H4 (cell line): ENCODE measurements at places on chromosomes 5 and 9. TPM values are rescaled to one million over a fixed set of nuclear protein-coding genes. Genes with fewer than 3 reads are reported as not detected.

Gene TRIM36
- 7.5 and 20.0 TPM in 2 replicates for total RNA-seq

Gene FOXD4L3
- total RNA-seq, result not detected in 2 replicates

Gene ENTREP1
- total RNA-seq, result 0.08 TPM in 1 of 2 replicates, not detected in the other

Gene CCNI2
- not detected in 2 replicates for total RNA-seq

Gene PCDHA5
- 0.25 and 1.1 TPM in 2 replicates for total RNA-seq

Gene RAD1
- 48.3 and 78.0 TPM in 2 replicates for total RNA-seq

Gene NUTM2F
- total RNA-seq, result not detected in 2 replicates

Gene NPR3
- 0.10 and 0.27 TPM in 2 replicates for total RNA-seq

Gene TLX3
- not detected in 2 replicates for total RNA-seq

DNA sequence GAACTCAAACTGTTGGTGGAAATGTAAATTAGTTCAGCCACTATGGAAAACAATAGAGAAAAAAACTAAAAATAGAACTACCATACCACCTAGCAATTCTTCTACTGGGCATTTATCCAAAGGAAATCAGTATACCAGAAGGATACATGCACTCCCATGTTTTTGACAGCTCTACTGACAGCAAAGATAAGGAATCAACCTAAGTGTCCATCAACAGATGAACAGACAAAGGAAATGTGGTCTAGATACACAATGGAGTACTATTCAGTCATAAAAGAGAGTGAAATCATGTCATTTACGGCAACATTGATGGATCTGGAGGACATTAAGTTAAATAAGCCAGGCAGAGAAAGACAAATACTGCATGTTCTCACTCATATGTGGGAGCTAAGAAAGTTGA is 21.8 kb upstream of the C9orf40 start:
- no peak for DNase-seq

DNA sequence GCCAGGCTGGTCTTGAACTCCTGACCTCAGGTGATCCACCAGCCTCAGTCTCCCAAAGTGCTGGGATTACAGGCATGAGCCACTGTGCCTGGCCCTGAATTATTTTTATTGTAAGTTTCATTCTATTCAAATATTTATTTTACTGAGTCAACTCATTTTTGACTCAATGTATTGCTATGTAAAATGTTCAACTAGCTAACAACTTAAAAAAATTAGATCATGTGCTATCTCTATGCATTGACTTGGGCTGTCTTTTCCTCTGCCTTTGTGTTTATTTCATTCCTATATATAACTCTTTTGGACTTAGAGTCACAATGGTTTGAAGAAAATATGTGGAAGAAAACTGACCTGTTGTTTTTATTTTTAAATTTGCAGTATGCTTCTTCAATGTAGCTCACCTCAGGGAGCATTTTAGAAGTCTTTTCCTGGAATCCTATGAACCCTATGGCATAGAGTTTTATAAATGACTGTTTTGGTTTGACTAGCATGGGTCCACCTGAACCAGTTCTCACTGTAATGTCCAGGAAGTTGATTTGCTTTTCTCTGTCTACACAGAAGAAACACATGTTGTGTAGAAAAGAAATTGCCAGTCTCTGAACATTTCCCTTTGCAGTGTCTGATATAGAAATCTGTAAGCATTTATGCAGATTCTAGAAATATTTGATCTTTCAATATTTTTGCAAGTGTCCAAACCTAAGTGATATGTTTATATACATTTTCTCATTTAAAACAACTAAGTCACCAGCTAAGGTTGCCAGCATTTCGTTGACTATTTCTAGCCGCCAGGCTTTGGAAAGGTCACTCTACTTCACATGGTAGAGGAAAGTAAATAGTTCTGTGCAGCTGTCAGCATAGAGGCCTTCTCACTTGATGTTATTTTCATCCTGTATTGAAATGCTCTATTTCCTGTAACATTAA is 138.8 kb downstream of the PCSK1 start:
- no peak for DNase-seq

GRCh38 chr5:59516161-59516560 is 377.4 kb downstream of the PDE4D start:
- no peak for DNase-seq

GRCh38 chr9:79670269-79670961 is 98.7 kb downstream of the TLE4 start:
- no peak for DNase-seq

DNA sequence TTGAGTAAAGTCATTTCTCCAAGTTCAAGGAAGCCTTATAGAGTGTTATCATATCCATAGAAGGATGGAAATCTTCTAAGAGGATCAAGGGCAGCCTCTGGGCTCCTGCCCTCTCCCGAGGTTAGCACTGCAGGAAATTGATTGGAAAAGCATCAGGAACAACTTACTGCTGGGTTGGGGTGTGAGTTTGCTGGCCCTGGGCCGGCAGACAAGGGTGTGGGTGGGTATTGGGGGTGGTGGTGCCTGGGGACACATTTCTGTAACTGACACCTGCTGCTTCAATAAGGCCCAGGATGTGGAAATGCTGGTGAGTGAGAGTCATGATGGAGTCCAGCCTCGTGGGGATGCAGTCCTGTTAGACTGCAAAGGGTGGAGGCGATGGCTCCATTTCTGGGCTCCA is 5.5 kb downstream of the CSF2 start:
- no peak for DNase-seq

DNA sequence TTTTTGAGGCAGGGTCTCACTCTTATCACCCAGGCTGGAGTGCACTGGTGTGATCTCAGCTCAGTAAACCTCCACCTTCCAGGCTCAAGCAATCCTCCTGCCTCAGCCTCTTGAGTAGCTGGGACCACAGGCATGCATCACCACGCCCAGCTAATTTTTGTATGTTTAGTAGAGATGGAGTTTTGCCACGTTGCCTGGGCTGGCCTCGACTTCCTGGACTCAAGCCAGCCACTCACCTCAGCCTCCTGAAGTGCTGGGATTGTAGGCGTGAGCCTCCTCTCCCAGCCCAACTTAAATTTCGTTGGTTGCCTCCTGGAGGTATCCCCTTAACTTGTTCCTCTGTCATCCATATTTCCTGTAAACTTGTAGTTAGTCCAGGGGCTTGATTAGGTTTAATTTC is 47.2 kb downstream of the RAB24 start:
- peak; percentile 29 for DNase-seq

DNA sequence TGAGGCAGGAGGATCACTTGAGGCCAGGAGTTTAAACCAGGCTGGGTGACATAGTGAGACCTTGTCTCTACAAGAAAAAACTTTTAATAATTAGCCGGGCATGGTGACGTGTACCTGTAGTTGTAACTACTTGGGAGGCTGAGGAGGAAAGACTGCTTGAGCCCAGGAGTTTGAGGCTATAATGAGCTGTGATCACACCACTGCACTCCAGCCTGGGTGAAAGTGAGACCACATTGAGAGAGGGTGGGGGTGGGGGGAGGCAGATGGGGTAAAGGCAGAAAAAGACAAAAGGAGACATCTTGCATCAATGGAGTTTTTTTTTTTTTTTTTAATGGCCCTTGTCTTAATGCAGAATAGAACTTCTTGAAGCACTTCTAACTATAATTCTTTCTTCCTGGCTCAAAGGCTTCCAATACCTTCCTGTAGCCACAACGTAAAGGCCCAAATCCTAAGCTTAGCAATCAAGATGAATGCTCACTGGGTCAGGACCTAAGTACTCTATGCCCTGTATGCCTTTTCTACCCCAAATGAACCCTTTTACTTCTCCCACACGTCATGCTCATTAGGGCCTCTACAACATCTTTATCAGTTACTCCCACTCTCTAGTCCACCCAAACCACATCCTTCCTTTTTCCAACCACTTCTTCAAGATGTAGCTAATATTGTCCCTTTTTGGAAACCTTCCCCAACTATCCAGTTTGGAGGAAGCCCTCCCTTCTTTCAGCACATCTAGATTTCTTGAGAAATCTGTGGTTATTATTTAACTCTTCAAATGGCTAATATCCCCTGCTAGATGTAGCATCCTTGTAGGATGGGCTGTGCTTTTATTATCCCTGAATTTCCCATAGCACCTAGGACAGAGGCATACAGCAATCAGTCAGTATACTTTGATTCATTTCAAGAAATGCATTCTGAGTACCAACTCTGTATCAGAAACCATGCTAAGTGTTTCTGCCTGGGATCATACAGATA is 40.8 kb downstream of the CSF2 start:
- no peak for DNase-seq

- no peak for DNase-seq
These were observed 67.4 kb downstream of the CDO1 start for GRCh38 chr5:115749016-115749415.

GRCh38 chr5:31531543-31531887 is 378 bp downstream of the DROSHA start:
- DNase-seq, result no peak

DNA sequence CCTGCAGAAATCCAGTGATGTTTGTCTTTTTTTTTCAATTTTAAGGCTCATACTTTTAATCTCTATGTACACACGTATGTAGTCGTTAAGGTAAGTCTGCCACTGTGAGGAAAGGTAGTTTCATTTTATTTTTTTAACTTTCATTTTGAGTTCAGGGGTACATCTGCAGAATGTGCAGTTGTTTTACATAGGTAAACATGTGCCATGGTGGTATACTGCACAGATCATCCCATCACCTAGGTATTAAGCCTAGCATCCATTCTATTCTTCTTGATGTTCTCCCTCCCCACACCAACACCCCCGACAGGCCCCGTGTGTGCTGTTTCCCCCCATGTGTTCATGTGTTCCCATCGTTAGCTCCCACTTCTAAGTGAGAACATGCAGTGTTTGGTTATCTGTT is 19.7 kb downstream of the MUSK start:
- DNase-seq, result no peak

- no peak for DNase-seq
These were observed 444.9 kb upstream of the CLINT1 start for GRCh38 chr5:158303883-158304282.

GRCh38 chr9:90821697-90822096 is 20.1 kb downstream of the SYK start:
- no peak for DNase-seq

- DNase-seq, result no peak
These were observed 186.4 kb downstream of the EPB41L4A start for GRCh38 chr5:112232667-112233066.

DNA sequence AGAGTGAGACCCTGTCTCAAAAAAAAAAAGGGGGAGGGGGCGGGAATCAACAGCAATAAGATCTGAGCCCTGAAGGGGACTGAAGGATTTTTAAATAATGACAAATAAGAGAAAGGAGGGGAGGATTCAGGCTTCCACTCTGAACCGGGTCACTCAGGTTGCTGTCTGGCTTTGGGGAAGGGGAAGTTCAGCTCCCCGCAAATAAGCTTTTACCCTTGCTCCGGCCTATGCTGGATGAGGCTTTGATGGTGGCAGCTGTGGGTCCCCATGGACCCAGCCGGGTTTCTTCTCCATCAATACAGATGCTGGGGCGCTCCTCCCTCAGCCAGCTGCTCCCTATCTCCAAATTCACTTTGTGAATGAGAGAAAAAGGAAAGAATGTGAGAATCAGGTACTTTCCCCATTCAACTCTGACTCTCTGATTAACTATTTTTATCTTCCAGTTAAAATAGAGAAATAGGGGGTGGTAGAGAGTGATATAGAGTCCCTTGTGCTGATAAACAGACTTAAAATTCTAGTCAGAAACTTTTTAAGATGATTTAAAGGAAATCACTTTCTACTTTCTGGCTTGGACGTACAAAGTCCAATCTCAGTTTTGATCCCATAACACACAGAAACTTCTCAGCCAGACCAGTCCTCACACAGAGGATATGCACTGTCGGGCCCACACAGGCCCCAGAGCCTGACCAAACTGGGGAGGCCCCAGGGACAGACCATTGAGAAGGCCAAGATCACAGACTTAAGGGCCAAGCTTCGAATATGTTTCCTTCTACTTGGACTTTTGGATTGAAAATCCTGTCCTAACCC is 39.6 kb downstream of the C5orf15 start:
- no peak for DNase-seq

- peak; percentile 79 for DNase-seq
These were observed 8.7 kb downstream of the SERINC5 start for GRCh38 chr5:80246995-80247729.

GRCh38 chr9:75935591-75935990 is 45.1 kb downstream of the PCSK5 start:
- no peak for DNase-seq

GRCh38 chr9:26723486-26723885 is 169.1 kb downstream of the CAAP1 start:
- DNase-seq, result peak; percentile 58
